ENCODE measurements at places on chromosomes 2 and 18.

DNA sequence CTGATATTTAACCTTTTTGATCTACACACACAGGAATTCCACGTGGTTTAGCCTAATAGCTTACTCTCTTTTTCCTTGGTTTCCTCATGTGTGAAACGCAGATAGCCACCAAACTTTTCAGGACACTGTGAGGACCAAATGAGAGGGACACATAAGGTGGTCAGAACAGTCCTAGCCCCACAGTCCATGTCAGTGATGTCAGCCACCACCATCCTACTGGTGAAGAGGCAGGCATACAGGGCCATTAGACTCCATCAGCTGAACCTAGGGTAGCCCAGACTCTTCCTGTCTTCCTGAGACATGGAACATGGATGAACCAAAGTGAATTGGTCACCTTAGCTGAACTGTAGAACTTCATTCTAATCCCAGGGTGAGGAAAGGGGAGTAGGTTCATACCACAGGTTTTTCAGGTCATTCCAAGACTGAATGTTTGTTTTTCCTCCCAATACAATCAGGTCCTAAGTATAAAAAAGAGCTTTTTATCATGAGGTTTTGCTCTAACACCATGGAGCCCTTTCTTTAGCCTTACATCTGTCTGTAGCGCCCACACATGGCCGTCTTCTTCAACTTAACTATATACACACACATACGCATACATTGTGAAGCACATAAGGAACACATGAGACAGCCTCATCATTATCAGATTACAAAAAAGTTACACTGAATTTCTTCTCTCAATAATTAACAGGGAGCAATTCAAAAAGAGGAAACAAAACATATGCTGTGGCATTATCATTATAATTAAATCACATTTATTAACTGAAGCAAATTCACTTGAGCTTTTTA is 18.5 kb upstream of the NFE2L2 start:
- no peak for DNase-seq

- no peak for DNase-seq
Measured at GRCh38 chr2:42072349-42073118, 24.7 kb downstream of the PKDCC start.

DNA sequence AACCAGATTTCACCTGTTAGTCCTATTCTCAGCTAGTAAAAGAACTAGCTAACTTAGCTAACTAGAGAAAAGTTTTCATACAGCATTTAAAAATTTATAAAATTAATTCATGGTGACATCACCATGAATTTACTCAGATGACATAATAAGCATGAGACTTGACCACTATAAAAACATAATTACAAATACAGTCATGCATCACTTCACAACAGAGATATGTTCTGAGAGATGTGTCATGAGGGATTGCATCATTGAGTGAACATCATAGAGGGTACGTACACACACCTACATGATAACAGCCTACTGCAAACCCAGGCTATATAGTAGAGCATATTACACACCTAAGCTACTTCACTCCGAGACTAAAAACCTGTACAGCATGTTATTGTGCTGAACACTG is 481.3 kb upstream of the CHAC2 start:
- DNase-seq: no peak

- no peak for DNase-seq
Measured at GRCh38 chr18:10086458-10087210, 172.8 kb downstream of the VAPA start.

DNA sequence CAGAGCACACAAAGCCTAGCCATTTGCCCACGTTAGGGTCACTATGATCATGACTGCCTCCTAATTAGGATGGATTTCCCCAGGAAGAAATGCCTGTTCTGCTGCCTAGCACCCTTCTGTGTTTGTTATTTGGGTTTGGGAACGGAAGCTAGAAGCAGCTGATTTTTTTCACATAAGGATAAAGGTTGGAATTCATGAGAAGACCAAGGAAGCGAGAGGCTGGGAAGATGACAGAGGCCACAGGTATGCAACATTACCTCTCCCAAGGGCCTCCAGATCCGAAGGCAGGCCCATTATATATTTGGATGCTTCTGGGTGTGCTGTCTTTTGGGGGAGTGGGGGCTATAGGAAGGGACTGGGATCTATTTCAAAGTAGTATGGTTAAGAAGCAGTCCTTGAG is 204.7 kb downstream of the FBXO15 start:
- no peak for DNase-seq

DNA sequence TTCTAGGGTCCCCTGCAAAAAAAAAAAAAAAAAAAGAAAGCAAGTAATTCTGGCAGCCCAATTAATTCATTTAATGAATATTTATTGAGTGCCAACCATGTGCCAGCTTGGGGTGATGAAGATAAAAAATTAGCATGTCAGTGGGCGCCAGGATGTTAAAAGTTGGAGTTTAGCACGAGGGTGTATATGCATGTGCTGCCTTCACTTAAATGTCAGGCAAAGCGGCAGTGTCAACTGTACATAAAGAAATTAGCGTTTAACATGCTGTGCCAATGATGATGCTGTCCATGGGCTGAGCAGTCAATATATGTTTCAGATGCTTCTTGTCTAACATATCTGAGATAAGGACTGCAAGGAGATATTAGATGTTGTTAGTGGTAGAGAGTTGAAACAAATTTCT is 49.5 kb downstream of the ASAP2 start:
- DNase-seq: no peak

GRCh38 chr18:74898965-74899364 is 301.3 kb downstream of the ZNF407 start:
- no peak for DNase-seq

DNA sequence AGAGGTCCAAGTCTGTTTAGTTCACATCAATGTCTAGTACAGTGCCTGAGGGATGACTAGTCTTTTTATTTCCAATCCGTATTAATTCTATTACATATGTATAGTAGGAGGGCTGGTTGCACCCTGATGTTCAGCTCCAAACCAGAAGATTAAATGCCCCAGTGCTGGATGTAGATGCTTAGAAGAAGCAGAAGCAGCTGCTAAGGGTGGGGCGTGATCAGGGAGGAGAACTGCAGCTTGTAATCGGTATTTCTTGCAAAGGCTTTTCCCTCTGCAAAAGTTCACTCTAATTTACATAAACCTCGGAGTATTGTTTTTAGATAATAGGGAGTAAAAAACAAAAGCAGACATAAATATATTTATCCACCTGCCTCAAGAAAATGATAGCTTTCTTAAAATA is 145.3 kb upstream of the ITGA4 start:
- DNase-seq: no peak
